ENCODE measurements at places on chromosomes 5 and 9. TPM values are rescaled to one million over a fixed set of nuclear protein-coding genes. Genes with fewer than 3 reads are reported as not detected.

Gene NKD2
- total RNA-seq = 0.10 TPM

Gene PCDHA8
- not detected for total RNA-seq

Gene C9orf50
- not detected for total RNA-seq

Gene ANKRD34B
- total RNA-seq = 4.4 TPM

Gene SPEF2
- total RNA-seq = 2.4 TPM

Data from renal cortical epithelial cell (primary cell).